ENCODE measurements at places on chromosomes 12 and 14. TPM values are rescaled to one million over a fixed set of nuclear protein-coding genes. Genes with fewer than 3 reads are reported as not detected.

TAS2R30 gene
- polyA plus RNA-seq, result 0.67 TPM

GRCh38 chr12:118337194-118337838 is 35.4 kb downstream of the TAOK3 start:
- no peak for DNase-seq

ARHGDIB gene
- 36.6 TPM for polyA plus RNA-seq

DNA sequence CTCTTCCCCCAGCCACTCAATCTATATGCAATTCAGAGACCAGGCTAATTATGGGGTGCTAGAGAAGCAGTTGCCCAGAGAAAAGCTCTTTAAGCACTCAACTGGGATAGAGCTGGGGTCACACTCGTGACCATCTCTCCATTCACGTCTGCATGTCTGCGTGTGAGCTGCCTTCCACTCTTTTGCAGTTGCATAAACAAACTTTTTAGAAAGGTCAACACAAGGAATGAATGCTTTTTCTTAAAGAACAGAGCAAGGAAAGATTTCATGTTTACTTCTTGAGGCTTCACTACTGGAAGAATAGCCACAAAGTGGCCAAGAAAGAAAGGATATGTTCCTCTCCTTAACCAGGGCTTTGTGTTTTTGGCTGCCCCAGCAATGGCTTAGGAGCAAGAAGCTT is 151.1 kb downstream of the SAMD4A start:
- no peak for DNase-seq

- DNase-seq, result no peak
Measured at GRCh38 chr12:99453836-99454538, 193.6 kb upstream of the GARIN6 start.

DNA sequence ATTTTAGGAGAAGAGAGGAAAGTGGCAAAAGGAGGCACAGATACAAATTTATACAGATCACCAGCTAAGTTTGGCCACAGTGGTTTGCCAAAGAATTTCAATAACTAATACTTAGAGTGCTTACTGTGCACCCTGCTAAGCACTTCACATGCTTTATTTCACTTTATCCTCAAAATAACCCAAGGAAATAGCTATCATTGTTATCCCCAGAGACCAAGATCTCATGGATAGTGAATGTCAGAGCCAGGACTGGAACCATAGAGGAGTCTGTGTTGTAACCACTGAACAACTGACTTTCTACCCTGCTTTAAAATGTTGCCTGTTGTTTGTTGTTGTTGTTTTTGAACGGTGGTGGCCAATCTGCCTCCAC is 1.3 kb upstream of the TCP11L2 start:
- DNase-seq, result no peak

GRCh38 chr12:58489394-58489793 is 430.9 kb downstream of the LRIG3 start:
- no peak for DNase-seq

- no peak for DNase-seq
Measured at GRCh38 chr14:96125536-96125935, 79.1 kb upstream of the BDKRB2 start.

GRCh38 chr12:47870175-47870781 is 34.5 kb downstream of the VDR start:
- DNase-seq, result no peak

- DNase-seq, result peak; percentile 92
Measured at GRCh38 chr12:6613015-6613775, 6.0 kb upstream of the CHD4 start.

GRCh38 chr14:106038263-106038662 is 511.9 kb downstream of the TMEM121 start:
- DNase-seq, result no peak

GRCh38 chr14:103905842-103906456 is 22.3 kb upstream of the TDRD9 start:
- DNase-seq, result no peak

ALX1 gene
- 0.05 TPM for polyA plus RNA-seq

- DNase-seq, result no peak
Measured at GRCh38 chr12:48512855-48513254, 12.6 kb upstream of the OR8S1 start.

DENND5B gene
- polyA plus RNA-seq, result 18.7 TPM

DNA sequence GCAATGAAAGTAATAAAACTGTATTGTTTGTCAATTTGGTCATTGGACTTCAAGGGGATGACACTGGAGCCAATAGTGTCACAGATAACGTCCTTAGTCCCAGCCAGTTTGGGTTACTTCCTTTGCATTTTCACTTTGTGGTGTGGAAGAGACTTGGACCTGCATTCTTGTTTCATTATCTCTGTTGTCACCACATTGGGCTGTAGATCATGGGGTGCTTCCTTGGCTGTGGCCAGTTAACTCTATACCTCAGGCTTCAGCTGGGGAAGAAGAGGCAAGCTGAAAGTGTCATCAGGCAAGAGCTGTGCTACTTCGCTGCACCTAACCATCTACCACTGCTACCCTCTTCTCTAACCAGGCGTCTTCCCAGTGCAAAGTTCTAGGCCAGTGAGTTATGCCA is 15.1 kb upstream of the CISTR start:
- no peak for DNase-seq

DNA sequence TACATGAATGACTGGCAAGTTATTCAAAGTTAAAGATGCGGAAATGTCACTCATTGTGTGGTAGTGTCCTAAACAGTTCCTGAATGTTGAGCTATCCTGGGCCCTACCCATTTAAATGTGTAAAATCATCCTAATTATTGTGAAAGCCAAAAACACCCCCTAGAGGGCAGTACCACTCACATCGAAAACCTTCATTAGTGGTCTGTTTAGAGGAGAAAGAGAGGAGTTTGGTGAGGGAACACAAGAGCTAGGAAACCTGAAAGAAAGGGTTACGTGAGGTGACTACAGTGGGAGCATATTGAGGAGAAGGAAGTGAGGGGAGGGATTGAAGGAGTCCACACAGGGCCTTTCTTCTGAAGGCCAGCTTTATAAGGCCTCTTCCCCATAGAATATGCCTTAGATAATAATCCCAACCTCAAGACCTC is 2.5 kb upstream of the TEP1 start:
- no peak for DNase-seq

DNA sequence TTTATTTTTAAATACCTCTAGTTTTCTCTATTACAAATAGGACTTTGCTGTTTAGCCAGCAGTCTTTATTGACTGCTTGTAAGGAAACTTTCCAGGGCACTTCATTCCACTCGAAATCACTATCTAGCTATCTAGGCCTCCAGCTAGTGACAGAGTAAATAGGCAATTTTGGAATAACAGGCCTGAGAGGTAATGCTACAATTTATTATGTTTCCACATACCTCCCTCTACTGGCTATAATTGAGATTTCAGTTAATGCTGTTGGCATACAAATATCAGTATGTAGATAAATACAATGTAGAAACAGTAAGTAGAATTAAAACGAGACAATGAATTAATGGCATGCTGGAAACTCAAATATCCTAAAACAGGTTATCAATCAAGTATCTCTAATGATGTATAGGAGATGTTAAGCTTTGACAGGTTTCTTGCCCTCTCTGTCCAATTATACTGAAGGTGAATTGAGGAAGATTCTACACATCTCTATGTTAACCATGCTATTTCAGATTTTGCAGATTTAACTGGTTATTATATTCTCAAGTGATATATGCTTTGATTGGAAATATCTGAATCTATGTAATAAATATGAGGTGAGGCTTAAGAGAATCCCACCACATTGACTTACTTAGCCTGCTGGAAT is 7.2 kb downstream of the DTD2 start:
- no peak for DNase-seq

DNA sequence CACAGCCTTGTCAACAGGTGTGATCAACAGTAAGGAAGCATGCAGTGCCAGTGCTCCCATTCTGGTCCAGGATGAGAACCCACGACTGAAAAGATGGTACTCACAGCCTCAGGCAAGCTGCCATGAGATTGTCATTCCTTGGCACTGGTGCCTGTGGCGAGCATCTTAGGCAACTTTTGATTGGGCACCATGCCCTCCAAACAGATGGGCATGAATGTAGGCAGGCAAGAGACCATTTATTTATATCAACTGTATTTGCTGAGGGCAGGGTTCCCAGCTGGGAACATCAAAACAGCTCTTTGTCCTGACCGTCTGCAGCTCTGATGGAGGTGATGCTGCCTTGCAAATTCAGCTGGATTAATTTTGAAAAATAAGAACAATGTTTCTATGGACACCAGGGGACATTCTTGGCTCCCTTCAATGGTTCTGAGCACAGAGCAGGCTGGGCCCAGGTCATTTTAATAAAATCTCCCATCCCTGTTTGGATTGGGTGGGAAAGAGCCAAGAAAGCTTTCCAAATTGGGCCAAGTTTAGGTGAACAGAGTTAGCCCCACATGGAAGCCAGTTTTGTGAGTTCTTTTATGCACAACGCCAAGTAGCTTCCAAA is 522.5 kb downstream of the RMST start:
- DNase-seq, result no peak

- no peak for DNase-seq
Measured at GRCh38 chr14:36508418-36509068, 11.5 kb downstream of the NKX2-1 start.

ATL1 gene
- polyA plus RNA-seq, result 6.6 TPM

DNA sequence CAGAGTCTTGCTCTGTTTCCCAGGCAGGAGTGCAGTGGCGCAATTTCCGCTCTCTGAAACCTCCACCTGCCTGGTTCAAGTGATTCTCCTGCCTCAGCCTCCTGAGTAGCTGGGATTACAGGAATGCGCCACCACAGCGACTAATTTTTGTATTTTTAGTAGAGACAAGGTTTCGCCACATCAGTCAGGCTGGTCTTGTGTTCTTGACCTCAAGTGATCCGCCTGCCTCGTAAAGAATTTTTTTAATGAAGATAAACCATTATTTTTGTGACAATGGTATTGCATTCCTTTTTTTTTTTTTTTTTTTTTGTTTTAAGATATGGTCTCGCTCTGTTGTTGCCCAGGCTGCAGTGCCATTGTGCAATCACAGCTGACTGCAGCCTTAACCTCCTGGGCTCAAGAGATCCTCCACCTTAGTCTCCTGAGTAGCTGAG is 25.8 kb downstream of the ACVR1B start:
- no peak for DNase-seq

- DNase-seq, result no peak
Measured at GRCh38 chr14:57526942-57527341, 33.3 kb upstream of the CCDC198 start.

DNA sequence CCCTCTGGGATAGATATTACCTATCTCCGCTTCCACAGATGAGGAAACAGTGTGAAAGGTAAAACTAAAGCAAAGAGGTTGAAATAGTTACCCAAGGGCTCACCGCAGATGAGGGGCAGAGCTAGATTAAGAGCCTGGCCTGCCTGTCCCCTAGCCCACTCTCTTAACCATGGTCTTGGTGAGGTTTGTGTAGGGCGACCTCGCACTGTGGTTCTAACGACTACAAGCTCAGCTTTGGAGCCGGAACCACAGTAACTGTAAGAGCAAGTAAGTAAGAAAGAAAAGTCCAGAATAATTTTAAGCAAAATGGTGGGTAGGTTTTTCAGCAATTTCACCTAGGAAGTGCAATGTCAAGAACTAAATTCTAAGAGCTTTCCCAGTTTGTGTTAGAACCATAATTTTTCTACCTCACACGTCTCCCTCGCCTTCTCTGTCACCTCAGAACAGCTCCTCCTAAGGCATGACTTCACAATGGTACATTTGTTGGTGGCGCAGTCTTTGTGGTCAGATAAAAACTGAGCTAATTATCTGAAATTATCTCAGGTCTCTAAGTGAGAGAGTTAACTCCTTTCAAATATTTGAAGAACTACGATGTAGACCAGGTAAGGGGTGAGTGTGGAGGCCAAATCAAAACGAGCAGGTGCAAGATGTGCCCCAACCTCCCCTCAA is 64.8 kb downstream of the DAD1 start:
- DNase-seq, result no peak

GNB3 gene
- 1.8 TPM for polyA plus RNA-seq

P2RX2 gene
- 0.11 TPM for polyA plus RNA-seq

GRCh38 chr12:74794522-74794921 is 256.9 kb downstream of the ATXN7L3B start:
- DNase-seq, result no peak

RD3L gene
- not detected for polyA plus RNA-seq

DNA sequence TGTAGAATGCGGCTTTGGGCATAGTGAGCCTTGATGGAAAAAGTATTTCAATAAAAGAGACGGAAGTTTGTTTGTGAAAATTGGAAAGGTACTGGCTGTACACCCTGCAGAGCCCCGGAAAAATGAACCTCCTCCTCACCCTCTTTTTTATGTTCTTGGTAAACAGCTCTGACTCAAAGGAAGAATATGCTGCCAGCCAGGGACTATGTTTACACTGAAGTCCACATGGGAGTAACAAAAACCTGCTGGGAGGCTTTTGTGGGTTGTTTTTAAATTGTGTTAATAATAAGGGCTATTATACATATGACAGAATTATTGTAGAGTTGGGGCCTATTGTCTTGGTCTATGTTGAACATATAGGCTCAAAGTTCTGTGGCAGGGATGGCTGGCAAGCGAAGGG is 70.7 kb downstream of the TTC8 start:
- no peak for DNase-seq

DNA sequence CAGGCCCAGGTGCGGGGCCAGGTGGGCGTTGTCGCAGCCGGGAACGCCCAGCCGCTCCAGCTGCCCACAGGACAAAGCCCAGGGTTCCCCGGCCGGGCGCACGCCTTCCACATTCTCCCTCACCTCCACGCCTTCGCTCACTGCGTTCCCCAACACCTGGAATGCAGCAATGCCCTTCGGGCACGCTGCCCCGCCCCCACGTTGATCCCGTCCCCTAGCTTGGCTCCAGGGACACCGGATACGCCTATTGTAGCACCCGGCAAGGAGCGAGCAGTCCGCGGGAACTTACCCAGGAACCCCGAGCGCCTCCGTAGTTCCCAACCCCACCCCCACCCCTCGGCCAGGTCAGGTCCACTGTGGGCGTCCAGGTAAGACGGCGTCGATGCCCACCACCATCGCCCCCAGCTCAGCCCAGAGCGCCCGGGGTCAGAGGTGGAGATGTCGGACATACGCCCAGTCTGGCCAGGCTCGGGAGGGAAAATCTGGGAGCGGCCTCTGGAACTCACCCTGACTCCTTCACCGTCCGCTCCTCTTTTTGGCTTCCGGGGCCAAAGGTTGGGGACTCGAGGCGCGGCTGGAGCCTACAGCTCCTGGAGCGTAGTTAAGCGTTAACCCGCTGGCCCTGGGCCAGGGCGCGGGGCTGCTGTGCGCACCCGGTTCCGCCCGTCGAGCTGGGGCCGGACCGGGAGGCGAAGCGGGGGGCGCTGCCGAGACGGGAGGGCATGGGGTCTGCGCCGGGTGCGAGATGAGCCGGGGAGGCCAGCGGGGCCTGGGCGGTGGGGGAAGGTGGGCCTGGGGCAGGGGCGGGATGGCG is 594 bp upstream of the CEP170B start:
- DNase-seq, result peak; percentile 57

- DNase-seq, result no peak
Measured at GRCh38 chr12:48247181-48247966, 44.3 kb upstream of the OR10AD1 start.
